ENCODE measurements at places on chromosomes 16 and 17. TPM values are rescaled to one million over a fixed set of nuclear protein-coding genes. Genes with fewer than 3 reads are reported as not detected.

- no peak overlapping the region for H3K27ac ChIP-seq
- H3K27me3 ChIP-seq, result no peaks in the 10 kb centered on the region
- H3K4me1 ChIP-seq, result peaks cover 21% of the 10 kb centered on the region
- no peak for DNase-seq
These were observed 91.2 kb upstream of the TNRC6C start for GRCh38 chr17:77867308-77867781.

DNA sequence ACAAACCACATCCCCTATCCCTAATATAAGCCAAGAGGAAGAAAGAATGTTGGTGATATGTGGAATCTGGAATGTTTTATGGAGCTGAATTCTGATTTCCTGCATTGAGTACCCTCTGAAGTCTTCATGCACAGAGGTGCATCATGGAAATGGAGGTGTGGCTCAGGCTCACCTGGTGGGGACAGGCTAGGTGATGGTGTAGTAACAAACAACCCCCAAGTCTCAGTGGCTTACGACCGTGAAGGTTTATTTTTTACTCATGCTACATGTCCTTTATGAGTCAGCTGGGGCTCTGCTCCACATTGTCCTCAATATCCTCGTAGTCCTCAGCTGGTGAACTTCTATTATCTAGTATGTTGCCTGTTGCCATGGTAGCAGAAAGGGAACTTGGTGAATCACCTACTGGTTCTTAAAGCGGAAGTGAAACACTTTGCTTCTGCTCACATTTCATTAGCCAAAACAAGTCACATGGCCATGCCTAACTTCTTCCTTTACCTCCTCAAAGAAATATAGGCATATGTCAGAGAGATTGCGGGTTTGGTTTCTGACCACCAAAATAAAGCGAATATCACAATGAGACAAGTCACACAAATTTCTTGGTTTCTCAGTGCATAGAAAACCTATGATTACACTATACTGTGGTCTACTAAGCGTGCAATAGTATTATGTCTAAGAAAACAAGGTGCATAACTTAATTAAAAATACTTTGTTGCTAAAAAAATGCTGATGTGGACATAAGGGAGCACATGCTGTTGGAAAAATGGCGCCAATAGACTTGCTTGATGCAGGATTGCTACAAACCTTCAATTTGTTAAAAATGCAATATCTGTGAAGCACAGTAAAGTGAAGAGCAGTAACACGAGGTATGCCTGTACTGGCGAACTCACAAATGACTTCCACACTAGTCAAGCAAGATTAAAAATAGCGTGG is at the start of gene PMFBP1:
Gene PMFBP1 (minus strand): TSS at position 51 of the 930 bp plus-strand sequence. CDS start 947 bp downstream, outside the sequence.
- peak; percentile 6 for DNase-seq
- H3K4me3 ChIP-seq, result no peak within 1 kb of the TSS
- no peaks in the 10 kb centered on the region for H3K27me3 ChIP-seq
- no peaks in the 10 kb centered on the region for H3K4me1 ChIP-seq

GRCh38 chr16:22427556-22427955 is 53.1 kb upstream of the CDR2 start:
- no peaks in the 10 kb centered on the region for H3K4me1 ChIP-seq
- H3K4me3 ChIP-seq, result no peak overlapping the region
- H3K27ac ChIP-seq, result no peak overlapping the region
- no peak for DNase-seq
- H3K27me3 ChIP-seq, result no peaks in the 10 kb centered on the region
- H3K36me3 ChIP-seq, result peaks cover 15% of the 10 kb centered on the region

The DOC2A gene
- not detected for polyA plus RNA-seq
